ENCODE measurements at places on chromosomes 5 and 9.

- no peak for DNase-seq
Measured at GRCh38 chr5:109987970-109988369, 298.2 kb downstream of the MAN2A1 start.

GRCh38 chr5:160359816-160360215 lies 10.6 kb downstream of the C1QTNF2 start:
- no peak for DNase-seq

DNA sequence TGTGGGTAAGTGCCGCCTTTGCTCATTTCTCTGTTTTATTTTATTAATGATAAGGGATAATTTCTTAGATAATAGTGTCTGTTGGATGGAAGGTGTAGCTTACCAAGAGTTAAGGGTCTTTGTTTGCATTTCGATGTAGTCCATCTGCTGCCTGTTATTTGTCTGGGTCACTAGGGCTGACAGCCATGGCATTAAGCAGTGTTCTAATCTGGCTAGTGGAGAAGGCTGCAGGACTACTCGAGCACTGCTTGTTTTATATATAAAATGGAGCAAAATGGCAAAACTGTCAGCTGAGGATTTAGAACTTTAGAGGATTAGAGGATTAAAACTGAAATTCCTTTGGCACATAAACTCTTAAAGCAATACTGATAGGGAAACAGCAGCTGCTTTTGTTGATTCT lies 67.5 kb downstream of the C7 start:
- DNase-seq, result no peak

DNA sequence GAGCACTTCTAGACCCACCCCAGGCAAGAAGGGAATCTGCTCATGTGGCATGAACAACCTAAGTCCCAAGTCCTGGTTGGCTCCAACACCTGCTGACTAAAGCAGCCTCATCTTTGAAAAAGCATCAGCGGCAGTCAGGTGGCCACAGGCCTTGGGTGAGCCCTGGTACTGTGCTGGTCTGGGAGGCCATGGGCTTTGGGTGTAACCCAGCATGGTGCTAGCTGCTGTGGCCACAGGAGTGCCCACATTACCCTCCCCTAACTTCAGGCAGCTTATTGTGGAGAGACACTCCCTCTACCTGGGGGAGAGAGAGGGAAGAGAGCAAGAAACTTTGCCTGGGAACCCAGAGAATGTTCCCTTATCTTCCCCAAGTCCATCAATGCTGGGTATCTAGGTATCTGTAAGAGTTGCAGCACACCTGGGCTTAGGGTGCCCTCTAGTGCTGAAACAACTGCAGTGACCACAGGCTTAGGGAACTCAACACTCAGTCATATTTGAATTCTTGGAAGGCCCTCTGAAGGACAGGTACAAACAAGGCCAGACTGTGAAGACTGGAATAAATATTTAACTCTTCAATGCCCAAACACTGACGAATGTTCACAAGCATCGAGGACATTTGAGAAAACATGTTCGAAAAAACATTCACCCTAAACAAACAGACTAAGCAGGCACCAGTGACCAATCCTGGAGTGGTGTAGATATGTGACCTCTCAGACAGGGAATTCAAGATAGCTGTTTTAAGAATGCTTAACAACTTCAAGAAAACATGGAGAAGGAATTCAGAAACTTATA lies 69.9 kb upstream of the OR2K2 start:
- DNase-seq, result no peak

DNA sequence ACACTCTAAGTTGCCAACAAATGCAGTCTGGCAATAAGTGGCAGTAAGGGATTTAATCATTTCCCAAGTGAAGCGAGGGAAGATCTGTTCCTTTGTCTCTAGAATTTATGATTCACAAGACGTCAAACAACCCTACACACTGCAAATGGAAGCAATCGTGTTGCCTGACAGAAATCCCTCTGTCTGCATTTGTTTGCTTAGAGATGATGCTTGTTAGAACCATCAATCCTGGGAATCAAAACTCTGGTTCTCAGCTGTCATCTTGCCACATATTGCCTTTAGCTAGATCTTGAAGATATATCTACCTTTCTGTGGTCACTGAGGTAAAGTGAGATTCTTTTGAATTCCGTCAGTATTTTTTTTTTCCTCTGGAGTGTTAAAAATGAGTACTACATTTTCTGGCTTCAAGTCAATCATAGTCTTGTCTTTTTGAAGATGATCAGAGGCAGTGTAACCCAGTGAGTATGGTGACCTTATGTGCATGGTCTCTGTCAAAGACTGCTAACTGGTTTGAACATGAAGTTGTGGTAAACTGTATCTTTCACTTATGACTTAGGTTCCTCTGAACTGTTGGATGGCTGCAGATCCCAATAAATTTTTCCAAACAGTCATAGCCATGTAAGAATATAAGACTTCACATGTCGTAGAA lies 106.4 kb upstream of the STARD4 start:
- no peak for DNase-seq

- no peak for DNase-seq
Measured at GRCh38 chr5:110823571-110823970, 84.8 kb downstream of the SLC25A46 start.

DNA sequence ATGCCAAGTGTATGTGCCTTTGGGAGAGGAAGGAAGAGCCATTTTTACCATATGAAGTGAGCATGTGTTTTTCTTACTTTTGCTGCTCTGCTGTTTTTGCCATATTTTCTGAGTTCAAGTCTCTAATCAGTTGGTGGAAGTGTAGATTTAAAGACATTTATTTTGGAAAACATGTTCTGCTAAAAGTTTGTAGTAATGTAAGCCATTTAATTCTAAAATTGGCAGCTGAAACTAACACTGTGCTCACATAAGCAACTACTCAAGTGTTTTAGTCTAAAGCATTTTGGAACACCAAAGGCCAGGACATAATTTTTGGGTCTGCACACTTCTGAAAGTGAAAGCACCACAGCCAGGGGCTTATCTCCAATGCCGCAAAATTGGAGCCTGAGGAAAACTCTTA lies 363.4 kb upstream of the ZNF608 start:
- DNase-seq, result no peak

- DNase-seq, result no peak
Measured at GRCh38 chr9:137147091-137147792, 8.3 kb downstream of the GRIN1 start.

- DNase-seq, result no peak
Measured at GRCh38 chr9:115398996-115399395, 281.0 kb upstream of the TNC start.

- no peak for DNase-seq
Measured at GRCh38 chr9:35681341-35682002, 7.7 kb downstream of the CA9 start.

DNA sequence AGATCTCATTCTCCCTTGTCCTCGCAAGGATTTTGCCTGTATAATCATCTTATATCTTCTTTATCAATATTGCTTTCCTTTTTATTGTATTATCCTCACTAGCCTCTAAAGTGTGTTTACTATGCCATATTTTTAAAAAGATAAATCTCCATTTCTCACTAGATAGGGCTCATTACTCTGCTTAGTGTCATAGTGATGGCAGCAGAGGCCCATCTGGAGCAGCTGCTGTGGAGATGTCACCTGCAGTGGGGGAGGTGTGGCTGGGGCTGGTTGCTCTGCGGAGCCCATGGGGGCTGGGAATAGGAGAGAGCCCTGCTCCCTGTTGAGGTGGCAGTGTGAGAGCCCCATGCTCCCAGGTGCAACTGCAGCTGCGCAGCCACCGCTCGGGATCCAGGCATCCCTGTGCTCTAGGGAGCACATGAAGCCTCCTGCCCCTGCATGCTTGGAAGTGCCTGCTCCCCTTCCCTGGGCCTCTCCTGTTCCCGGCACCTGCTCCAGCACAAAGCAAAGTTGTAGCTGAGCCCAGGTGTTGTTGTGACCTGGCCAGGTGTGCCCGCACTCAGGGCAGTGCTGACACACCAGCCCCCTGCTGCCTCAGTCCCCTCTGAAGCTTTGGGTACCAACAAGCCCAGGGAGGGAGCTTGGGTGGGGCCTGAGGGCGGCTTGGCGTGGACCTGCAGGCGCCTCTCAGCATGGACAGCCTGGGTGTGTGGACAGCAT lies 144.6 kb upstream of the MRPS30 start:
- no peak for DNase-seq

GRCh38 chr9:128098297-128099230 lies 29.0 kb downstream of the PTGES2 start:
- peak; percentile 99 for DNase-seq

DNA sequence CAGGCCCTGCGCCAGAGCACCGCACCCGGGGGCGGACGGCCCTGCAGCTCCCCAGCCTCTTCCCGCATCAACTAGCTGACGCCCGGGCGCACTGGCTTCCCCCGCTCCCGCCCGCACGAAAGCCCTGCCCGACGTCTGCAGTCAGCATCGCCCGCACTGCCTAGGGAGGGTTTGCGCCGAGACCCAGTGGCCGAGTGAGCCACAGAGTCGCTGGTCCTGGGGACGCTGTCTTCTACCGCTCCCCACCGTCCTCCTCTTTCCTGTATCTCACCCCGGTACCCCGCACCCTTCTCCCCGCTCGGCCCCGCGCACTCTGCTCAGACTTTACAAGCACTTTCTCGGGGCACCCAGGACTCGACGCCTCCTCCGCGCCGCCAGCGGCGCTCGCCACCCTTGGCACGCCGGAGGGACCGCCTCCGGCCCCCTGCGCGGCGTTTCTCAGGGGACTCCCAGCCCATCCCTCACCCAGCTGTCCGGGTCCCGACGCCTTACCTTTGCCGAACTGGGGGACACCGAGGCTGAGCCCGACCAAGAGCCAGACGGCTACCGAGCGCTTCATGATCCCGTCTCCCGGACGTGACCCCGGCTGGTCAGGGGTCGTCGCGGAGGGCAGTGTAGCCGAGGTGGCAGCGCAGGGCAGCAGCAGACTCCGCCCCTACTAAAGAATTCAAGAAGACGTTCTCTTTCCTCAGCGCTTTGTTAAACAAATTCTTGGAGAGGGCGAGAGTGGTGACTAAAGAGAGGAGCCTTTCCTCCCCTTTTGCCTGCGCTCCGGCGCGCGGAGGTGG lies 670 bp downstream of the EDIL3 start:
- DNase-seq, result no peak

DNA sequence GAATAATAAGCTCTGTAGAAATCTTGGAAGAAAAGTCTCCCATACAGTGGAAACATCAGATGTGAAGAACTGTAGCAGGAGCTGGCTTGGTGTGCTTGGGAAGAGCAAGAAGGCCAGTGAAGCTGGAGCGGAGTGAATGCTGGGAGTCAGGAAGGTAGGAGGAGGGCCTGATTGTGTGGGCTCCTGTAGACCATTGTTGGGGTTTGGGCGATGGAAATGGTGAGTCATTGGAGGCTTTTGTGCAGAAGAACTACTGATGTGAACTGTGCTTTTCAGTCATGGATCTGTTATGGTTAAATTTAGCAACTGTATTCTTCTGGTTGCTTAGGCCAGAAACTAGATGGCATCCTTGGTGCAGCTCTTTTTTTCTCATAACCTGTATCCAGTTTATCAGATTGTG lies 2.3 kb downstream of the ICE1 start:
- no peak for DNase-seq

- no peak for DNase-seq
Measured at GRCh38 chr5:54049963-54050362, 260.4 kb downstream of the ARL15 start.

GRCh38 chr9:115032296-115032695 lies 85.7 kb downstream of the TNC start:
- no peak for DNase-seq

GRCh38 chr9:68844631-68845612 lies 139.9 kb downstream of the PIP5K1B start:
- no peak for DNase-seq

- no peak for DNase-seq
Measured at GRCh38 chr5:146072595-146072994, 32.8 kb downstream of the PLAC8L1 start.

DNA sequence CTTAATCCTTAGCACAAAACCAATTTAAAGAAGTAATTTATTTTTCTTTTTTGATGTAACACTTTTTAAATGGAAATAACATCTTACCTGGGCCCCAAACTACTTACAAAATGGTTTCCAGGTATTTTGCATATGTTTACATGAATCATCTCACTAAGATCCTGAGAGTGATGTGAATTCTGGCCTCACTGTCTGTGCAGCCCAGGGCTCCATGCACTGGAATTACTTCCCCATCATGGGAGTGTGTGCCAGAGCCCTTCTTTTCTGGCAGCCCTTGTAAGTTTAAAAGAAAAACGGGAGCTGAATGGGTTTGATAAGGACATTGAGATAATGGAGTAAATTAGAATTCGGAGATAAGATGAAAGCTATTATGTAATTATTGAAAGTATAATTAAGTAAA lies 12.2 kb upstream of the F2R start:
- no peak for DNase-seq

DNA sequence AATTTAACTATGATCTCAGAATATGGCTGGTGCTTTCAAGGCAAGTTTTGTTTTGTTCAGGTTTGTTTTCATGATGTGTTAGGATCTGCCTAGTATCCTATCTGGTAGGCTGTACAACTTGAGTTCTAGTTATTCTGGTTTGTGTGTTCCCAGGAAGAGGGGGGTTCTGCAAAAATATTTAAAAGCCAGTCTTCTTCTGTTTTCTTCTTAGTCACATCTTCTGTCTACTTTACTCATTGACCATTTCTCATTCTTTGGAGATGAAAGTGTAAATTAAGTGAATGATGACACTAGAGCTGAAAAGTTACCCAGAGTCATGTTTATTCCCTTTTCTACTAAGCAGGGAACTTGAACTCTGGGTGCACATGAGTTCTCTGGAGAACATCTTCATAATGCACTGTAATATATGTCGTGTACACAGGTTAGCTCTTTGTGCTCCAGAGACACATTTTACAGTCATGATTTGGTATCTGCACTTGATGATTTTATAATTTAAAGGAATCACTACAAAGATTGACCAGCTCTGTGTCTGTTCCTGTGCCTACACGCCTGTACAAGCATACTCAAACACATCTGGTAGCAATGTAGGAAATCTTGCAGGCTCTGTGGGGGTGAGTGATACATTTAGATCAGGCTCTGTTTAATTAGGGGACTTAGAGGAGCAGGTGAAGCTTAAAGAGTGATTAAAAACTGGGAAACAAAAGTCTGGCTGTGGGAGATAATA lies 5.0 kb downstream of the SMAD5 start:
- DNase-seq, result no peak

DNA sequence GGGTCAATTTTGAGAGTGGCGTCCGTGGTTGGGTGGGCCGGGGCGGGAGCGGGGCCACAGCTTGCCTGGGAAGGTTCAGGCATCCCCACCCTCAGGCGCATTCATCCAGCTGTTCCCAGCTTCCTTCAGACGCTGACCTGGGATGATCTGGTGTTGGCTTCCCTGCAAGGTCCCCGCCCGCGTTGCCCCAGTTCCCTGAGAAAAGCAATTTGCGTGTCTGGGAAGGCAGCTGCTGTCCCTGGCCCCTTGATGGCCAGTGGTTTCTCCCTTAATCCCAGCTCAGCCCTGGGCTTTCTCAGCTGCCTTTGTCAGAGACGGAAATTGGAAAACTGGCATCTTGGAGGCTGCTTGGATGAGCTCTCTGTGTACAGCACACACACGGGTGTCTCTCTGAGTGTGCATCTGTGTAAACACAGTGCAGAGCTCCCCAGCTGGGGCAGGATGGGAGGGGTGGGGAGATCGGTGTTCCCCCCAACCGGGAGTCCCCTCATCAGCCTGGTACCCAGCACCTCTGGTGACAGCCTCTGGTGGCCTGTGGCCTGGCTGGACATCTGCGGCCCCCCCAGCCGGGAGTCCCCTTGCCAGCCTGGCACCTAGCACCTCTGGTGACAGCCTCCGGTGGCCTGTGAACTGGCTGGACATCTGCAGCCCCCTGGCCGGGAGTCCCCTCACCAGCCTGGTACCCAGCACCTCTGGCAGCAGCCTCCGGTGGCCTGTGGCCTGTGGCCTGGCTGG lies 94.0 kb downstream of the COL5A1 start:
- DNase-seq, result no peak

All from NCI-H2171 (cell line).